T follicular helper cell (primary cell): ENCODE measurements at places on chromosomes 7 and 10.

- no peak for DNase-seq
These were observed 6.2 kb downstream of the SSMEM1 start for GRCh38 chr7:130213828-130214227.

DNA sequence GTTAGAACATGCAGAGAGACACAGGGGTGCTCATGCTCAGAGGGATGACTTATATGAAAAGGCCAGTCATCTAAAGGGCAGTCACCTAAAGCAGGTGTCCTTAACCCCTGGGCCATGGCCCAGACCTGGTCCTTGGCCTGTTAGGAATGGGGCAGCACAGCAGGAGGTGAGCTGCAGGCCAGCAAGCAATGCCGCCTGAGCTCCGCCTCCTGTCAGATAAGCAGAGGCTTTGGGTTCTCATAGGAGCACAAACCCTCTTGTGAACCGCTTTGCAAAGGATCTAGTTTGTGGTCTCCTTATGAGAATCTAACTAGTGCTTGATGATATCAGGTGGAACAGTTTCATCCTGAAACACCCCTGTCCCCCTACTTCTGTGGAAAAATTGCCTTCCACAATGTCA is 14.5 kb downstream of the ANKRD7 start:
- no peak for DNase-seq

DNA sequence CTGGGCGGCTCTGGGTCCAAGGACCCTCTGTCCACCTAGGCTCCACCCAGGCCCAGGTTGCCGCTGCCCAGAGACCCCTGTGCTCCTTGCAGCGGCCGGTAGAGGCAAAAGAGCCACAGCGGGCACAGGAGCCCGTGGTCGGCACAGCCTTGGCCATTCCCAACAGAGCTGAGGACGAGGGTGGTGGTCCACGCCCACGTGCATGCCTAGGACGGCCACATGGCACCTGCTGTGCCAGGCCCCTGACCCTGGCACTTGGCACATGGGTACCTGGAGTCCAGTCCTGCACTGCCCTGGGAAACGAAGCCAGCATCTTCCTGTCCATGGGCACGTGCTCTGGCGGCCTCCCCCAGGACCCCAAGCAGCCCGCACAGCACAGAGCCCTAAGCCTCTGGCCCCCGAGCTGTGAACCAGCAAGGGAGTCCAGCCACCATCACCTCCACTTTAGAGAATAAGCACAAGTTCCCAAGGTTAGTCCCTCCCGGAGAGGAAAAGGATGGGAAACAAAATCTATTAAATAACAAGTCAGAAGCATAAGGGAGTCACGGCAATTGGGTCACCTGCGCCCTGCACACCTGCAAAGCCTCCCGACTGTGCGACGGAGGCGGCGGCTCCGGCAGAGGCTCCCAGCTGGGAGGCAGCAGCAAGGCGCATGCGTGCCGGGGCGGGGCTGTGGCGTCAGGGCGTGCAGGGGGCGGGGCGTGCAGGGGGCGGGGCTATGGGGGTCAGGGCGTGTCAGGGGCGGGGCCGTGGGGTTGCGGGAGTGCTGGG is 59.1 kb downstream of the STK32C start:
- DNase-seq, result peak; percentile 62

GRCh38 chr10:11528286-11528685 is 83.2 kb downstream of the USP6NL start:
- no peak for DNase-seq

DNA sequence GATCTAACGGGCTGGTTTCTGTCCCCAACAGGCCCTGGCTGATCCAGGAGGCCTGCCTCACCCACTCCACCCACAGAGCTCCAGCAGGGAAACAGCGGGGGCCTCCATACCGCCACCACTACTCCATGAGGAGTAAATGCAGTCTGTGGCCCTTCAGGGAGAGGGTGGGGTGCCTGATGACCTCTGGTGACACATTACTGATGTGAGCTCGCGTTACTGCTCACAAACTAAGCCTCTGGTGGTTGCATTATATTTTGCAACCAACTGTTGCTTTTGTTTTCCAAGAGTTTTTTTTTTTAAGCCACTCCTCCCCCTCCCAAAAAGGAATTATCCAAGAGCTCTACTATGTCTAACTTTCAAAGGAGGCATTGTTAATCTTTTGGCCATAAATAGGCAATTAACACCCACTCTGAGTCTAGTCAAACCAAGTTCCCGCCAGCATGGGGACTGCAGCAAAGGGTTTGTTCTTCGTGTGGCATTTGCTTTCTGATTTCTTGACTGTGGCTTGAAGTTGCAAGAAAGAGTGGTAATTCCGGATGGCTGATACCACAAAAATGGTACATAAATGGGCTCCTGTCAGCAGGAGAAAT is 72.6 kb downstream of the FAM53B start:
- no peak for DNase-seq

- DNase-seq, result no peak
These were observed 57.3 kb downstream of the NRP1 start for GRCh38 chr10:33277135-33277536.

DNA sequence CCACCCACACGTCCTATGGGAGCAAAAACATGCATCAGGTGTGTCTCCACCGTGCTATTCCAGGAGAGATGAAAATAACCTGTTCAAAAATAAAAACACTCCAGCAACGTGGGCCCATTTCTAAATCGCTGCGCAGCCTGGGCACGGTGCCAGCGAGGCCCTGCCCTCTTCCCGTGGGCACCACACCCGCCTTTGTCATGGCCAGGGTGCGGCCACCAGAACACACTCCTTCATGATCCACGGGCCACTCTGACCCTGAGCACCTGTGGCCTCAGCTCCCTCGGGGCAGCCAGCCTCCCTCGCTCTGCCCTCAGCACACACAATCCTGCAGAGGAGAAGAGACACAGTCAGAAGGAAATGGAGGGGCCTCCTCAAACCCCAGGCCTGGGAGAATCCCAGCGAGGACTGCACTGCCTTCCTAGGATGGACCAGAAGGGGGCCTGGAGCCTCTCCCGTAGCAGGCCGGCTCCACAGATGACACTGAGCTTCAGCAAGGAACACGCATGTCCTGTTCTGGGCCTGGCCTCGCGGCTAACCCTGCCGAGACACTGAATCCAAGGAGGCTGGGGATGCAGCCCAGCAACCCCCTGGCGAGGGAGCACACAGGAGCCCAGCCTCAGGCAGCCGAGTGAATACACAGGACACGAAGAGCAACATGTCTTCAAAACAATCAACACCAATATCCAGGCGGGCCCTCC is 169.0 kb downstream of the MAD1L1 start:
- DNase-seq, result no peak

- DNase-seq, result no peak
These were observed 61.4 kb upstream of the GPR158 start for GRCh38 chr10:25113191-25114035.

DNA sequence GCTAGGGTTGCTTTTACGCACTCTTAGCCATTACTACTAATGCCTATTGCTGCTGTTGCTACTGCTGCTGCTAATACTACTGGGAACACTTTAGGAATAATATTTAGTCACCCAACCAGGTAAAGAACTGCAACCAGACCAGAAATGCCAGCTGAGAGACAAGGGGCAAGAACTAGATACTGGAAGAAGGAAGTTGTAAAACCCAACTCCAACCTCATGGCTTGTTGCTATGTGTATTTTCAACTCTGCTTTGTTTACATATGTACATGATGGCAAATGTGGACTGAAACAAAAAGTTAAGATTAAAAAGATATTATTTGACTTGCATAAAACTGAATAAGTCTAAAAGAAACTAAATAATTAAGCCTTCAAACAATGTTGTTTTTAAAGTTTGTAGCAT is 177.7 kb downstream of the GNAT3 start:
- DNase-seq, result no peak

DNA sequence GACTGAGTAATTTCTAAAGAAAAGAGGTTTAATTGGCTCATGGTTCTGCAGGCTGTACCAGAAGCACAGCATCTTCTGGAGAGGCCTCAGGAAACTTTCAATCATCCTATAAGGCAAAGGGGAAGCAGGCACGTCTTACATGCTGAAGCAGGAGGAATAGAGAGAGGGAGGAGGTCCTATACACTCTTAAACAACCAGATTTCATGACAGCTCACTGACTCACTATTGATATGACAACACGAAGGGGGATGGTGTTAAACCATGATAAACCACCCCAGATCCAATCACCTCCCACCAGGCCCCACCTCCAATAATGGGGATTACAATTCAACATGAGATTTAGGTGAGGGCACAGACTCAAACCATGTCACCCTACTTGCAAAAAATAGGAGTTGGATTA is 201.5 kb downstream of the CDK14 start:
- DNase-seq, result no peak

- DNase-seq, result no peak
These were observed 35.9 kb downstream of the APBB1IP start for GRCh38 chr10:26474026-26474425.

GRCh38 chr10:133154411-133154810 is 5.6 kb upstream of the KNDC1 start:
- no peak for DNase-seq

GRCh38 chr10:59037018-59037389 is 139.4 kb upstream of the PHYHIPL start:
- DNase-seq, result no peak

GRCh38 chr7:33952824-33953223 is 47.5 kb downstream of the BMPER start:
- DNase-seq, result no peak

DNA sequence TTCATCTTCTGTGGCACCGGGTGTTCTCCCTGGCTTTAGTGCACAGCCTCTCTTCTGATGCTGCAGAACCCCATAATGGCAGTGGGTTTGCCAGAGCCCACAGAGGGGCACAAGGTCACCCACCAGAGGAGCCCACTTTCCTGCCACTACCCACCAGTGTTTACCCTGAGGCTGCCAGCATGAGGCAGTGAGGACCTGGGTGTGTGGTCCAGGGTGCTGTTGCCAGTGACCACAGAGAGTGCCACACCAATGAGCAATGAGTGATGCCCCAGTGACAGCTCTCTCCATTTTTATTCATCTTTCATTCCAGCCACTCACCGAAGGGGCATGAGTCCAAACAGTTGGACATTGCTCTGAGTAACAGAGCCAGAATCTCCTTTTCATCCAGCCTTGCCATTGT is 34.8 kb downstream of the MTURN start:
- DNase-seq, result no peak

DNA sequence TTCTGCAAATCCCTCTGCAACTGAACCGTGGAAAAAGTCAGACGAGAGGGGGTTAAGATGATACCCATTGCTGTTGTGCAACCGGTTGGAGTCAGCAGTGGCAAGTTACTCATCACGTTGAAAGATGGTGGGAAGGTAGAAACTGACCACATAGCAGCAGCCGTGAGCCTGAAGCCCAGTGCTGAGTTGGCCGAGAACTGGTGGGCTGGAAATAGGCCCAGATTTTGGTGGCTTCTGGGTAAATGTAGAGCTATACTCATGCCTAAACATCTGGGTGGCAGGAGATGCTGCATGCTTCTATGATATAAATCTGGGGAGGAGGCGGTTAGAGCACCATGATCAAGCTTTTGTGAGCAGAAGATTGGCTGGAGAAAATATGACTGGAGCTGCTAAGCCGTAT is 78.6 kb downstream of the ARL5B start:
- DNase-seq, result no peak

- DNase-seq, result no peak
These were observed 50.3 kb downstream of the DIP2C start for GRCh38 chr10:639001-639750.

- no peak for DNase-seq
These were observed 259.3 kb upstream of the SHH start for GRCh38 chr7:156071612-156072011.

DNA sequence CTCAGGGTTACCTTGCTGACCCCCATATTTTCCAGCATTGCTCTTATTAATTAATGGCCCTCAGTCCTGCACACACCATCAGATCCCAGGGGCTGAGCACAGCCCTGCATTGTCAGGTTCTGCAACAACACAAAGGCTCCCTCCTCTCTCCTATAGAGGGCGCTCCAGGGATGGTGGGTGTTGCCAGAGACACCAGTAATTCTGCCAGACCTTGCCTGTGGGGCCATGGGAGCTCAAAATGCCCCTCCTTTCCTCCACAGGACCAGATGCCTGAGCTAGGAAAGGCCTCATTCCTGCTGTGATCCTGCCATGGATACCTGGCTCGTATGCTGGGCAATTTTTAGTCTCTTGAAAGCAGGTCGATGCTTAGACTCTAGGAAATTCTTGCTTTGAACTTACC is 42.8 kb upstream of the PRSS58 start:
- DNase-seq, result no peak

DNA sequence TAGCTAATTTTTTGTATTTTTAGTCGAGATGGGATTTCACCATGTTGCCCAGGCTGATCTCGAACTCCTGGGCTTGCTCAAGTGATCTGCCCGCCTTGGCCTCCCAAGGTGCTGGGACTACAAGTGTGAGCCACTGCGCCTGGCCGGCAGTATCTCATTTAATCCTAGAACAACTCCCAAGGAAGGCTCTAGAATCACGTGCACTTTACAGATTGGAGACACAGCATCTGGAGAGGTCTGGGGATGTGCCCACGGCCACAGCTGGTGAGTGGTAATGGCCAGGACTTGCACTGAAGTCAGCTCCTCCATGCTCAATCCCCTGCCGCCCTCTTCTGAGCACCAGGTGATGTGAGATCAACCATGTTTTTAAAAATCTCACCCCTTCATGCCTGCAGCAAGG is 43.1 kb downstream of the CARD11 start:
- no peak for DNase-seq

- no peak for DNase-seq
These were observed 16.6 kb downstream of the FBH1 start for GRCh38 chr10:5906651-5907050.

- no peak for DNase-seq
These were observed 2.5 kb downstream of the JCAD start for GRCh38 chr10:30056767-30057355.

DNA sequence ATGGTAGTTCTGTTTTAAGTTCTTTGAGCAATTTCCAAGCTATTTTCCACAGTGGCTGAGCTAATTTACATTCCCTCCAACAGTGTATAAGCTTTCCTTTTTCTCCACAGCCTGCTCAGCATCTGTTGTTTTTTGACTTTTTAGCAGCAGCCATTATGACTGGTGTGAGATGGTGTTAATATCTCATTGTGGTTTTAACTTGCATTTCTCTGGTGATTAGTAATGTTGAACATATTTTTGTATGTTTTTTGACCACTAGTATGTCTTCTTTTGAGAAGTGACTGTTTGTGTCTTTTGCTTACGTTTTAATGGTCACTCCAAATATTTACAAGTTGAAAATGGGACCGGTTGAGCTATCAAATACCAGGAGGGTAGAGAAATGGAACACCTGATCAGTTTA is 20.4 kb downstream of the GNG11 start:
- DNase-seq, result no peak
